ENCODE measurements at places on chromosomes 1 and 21.
A peak's percentile ranks its signal among the peaks of the same experiment; 100 is the strongest.

GRCh38 chr21:45891388-45892155 is 90.0 kb upstream of the COL6A1 start:
- no peak for DNase-seq

DNA sequence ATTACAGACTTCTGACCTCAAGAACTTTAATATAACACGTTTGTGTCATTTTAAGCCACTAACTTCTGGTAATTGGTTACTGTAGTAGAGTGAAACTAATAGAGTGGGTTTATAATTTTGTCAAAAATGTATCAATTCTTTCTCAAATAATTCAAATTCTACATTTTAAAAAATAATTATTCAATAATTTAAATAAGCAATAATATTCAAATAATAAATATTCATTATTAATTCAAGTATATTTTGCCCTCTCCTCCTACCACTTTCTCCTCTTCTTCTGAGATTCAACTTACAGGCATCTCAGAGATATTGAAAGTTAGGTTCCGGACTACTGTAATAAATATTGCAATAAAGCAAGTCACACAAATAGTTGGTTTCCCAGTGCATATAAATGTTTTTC is 1107.1 kb downstream of the KCNT2 start:
- DNase-seq = no peak

- no peak for DNase-seq
These were observed 7.5 kb downstream of the AVPR1B start for GRCh38 chr1:206109718-206110117.

GRCh38 chr1:51535006-51535592 is 16.0 kb upstream of the EPS15 start:
- peak; percentile 21 for DNase-seq

- DNase-seq = no peak
These were observed 4.5 kb downstream of the HMGCS2 start for GRCh38 chr1:119764220-119764619.

GRCh38 chr1:109277434-109278204 is 5.3 kb downstream of the PSRC1 start:
- DNase-seq = peak; percentile 82

DNA sequence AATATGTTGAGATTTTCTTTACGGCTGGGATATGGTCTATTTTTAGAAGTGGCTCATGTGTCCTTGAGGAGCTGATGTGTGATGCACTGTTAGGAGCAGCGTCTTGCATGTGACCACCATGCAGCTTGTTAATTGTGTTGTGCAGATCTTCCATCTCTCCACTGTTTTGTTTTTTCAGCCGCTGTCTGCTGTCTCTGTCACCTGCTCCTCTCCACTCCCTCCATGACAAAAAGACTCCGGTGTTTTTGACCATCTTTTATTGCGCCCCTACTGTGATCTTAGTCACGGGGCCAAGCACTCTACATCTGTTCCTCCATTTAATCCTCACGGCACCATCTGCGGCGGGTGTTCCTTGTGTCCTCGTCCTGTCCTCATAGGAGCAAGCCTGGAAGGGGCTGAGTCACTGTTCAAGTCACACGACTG is 51.8 kb downstream of the ADARB1 start:
- no peak for DNase-seq

GRCh38 chr1:149844101-149844500 is 55.3 kb upstream of the BOLA1 start:
- DNase-seq = no peak

DNA sequence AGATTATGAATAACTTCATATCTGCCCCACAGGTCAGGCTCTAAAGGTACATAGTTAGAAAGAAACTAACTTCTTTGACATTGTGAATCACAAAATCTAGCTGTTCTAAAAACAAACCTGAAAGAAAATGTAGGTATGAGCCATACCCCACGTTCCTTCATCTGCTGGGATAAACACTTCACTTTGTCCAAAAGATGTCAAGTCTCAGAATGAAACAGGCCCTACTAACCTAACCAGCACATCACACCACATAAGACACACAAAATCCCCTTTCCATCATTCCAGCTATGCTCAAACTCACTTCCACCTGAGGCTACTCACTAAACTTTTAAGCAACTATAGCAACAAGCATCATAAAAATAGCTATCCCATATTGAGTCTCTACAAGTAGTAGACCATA is 65.2 kb upstream of the GJA5 start:
- DNase-seq = no peak

DNA sequence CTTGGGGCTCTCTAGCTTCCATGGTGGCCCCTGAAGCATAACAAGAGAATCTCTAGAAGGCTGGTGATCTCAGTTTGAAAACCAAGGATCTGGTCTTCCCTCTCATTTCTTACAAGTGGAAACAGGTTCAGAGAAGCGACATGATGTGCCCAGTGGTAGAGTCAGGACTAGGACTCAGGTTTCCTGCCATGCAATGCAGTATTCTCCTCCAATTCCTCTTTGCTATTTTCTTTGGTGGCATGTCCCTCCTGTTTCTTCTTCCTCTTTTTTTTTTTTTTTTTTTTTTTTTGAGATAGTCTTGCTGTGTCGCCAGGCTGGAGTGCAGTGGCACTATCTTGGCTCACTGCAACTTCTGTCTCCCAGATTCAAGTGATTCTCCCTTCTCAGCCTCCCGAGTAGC is 195.6 kb upstream of the C1orf105 start:
- DNase-seq = no peak

Data from germinal center (tissue), 1 donor.